ENCODE measurements at places on chromosomes 12 and 14.

DNA sequence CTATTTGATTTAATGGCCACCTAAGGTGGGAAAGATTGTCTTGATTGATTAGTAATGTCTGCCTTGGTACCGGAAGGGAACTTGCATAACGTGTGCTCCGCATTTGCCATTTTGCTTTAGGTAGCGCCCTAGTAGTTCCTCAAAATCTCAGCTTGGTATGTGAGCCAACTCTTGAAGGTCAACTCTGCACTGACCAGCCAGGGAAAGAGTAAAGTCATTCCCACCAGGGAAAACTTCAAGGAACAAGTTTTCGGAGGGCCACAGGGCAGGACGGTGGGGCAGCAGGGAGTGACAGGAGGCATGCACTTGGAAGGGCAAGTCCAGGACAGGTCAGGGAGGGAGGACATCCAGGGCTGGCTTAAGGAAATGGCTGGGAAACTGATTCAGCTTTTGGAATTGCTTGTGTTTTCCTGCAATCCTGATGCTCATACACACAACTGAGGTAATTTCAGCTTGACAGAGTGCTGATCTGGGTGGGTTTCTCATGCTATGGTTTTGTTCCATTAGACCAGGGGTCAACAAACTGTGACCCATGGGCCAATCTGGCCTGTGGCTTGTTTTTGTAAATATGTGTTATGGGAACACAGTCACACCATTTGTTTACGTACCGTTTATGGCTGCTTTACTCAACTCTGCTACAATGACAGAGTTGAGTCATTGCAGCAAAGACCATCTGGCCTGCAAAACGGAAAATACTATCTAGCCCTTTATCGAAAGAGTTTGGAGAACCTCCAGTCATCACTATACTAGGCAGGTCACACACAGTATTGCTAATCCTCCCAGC is 184.5 kb downstream of the RBM19 start:
- DNase-seq, result no peak

GRCh38 chr14:60206837-60207533 is 41.8 kb upstream of the DHRS7 start:
- DNase-seq, result no peak

- no peak for DNase-seq
Measured at GRCh38 chr12:61987173-61987572, 273.0 kb upstream of the USP15 start.

- no peak for DNase-seq
Measured at GRCh38 chr12:87924149-87924548, 105.1 kb downstream of the C12orf50 start.

- no peak for DNase-seq
Measured at GRCh38 chr14:22614240-22614799, 16.2 kb downstream of the ABHD4 start.

- no peak for DNase-seq
Measured at GRCh38 chr14:74459289-74459946, 33.4 kb upstream of the SYNDIG1L start.

GRCh38 chr12:8648576-8649205 is 13.9 kb downstream of the MFAP5 start:
- DNase-seq, result no peak

DNA sequence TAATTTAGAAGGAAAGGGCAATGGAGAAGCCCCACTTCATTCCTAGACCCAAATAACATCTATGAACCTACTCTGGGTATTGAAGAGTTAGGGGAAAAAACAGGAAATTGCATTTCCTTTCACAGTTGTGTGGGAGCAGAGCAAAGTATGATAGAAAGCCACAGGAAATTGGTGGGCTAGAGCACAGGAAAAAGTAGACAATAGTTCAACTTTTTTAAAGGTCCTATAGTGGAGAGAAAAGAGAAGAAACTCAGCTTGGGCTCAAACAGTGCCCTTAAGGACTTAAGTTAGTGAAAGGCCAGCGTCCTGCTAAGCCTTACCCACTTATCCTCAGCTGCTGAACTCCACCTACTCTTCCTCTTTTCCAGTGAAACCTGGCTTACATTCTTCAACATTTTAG is 258.1 kb downstream of the DPY19L2 start:
- no peak for DNase-seq

DNA sequence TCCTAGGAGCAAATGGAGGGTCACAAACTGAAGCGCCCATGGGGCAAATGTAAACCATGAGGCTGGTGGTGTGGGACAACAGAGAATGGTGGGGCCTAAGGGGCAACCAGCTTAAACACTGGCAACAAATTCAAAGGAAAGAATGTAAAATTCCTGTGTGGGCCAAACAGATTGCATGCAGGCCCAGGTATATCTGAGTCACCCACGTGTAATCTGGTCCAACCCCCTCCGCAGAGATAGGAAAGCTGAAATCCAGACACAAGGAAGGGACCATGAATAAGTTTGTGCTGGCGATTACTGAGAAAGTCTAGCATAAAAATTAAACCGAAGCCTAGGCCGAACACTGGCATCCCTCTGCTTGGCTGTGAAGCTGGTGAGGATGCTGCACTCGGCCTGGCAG is 71.6 kb downstream of the ITPK1 start:
- no peak for DNase-seq

DNA sequence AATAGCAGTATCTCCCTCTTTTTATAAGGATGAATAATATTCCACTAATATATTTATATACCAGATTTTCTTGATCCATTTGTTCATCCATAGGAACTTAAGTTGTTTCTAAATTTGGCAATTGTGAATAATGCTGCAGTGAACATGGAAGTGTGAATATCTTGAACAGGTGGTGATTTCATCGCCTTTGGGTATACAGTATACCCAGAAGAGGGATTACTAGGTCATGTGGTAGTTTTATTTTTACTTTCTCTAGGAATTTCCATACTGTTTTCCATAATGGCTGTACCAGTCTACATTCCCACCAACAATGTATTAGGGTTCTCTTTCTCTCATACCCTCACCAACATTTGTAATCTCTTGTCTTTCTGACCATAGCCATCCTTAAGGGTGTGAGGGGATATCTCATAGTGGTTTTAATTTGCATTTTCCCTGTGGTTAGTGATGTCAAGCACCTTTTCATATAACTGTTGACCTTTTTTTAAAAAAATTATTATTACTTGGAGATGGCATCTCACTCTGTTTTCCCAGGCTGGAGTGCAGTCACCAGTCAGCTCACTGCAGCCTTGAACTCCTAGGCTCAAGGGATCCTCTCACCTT is 20.5 kb downstream of the PPHLN1 start:
- DNase-seq, result no peak

DNA sequence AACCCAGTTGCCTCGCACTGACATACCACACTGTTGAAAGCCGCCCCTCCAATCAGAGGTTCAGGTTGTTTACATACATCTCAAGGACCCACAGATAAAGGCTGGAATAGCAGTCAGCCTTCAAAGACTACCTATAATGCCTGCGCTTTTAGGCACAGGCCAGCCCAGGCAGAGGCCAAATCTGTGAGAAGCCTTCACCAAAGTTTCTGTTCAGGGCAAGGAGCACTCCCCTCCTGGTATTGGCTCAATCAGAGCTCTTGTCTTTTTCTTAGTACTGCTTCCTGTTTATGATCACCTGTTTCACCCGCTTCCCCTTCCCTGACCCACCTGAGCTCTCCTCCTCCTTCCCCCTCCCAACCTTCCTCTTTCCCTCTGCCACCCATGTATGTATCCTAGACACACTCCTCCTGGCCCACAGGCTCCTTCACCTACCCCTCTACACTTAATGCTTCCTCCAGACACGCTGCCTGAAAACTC is 34.8 kb downstream of the DUSP16 start:
- no peak for DNase-seq

DNA sequence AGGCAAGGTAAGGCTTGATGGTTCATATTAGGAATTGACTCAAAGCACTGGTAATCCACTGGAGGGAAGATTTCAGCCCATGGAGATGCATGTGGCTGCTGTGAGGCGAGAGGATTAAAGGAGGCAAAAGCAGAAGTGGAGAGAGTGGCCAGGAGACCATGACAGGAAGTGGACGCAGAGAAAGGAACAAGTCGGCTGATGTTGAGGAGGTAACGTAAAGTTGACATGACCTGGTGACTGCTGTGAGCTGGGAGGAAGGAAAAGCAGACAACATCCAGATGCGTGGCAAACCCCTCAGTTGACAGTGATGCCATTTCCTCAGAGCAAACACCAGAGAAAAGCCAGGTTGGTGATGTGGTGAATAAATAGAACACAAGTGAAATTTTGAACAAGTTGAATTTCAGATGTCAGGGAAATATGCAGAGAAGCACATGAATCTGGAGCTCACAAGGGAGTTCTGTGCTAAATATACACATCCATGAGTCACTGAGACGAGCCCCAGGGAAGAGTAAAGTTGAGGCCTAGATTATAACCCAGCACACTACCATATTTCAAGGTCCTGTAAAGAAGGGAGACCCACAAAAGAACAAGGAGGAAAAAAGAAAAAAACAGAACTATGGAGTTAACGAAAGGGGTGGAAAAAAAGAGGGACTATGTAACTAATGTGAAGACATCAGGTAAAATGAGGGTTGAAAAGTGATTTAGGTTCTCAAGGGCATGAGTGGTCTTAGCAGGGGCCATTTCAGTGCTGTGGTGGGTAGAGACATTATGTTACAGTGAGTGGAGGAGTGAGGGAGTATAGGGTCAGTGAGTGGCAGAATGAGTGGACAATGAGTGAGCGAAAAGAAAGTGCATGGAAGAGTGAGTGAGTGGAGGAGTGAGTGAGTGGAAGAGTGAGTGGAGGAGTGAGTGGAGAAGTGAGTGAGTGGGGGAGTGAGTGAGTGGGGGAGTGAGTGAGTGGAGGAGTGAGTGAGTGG is 61.6 kb upstream of the GZMB start:
- no peak for DNase-seq

DNA sequence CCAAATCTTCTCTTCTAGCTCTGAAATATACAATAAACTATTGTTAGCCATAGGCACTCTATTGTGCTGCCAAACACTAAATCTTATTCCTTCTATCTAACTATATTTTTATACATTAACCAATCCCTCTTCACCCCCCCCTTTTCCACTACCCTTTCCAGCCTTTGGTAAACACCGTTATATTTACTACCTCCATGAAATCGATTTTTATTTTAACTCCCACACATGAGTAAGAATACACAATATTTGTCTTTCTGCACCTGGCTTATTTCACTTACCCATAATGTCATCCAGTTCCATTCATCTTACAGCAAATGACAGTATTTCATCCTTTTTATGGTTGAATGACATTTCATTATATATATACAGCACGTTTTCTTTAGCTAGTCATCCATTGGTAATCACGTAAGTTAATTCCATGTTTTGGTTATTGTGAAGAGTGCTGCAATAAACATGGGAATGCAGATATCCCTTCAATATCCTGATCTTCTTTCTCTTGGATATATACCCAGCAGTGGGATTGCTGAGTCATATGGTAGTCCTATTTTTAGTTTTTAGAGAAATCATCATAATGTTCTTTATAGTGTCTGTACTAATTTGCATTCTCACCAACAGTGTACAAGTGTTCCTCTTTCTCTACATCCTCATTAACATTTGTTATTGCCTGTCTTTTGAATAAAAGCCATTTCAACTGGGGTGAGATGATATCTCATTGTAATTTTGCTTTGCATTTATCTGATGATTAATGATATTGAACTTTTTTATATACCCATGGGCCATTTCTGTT is 34.2 kb upstream of the PLBD1 start:
- DNase-seq, result no peak

- no peak for DNase-seq
Measured at GRCh38 chr12:2641207-2641606, 153.6 kb upstream of the FKBP4 start.

- DNase-seq, result no peak
Measured at GRCh38 chr14:66662374-66662773, 154.4 kb downstream of the GPHN start.

DNA sequence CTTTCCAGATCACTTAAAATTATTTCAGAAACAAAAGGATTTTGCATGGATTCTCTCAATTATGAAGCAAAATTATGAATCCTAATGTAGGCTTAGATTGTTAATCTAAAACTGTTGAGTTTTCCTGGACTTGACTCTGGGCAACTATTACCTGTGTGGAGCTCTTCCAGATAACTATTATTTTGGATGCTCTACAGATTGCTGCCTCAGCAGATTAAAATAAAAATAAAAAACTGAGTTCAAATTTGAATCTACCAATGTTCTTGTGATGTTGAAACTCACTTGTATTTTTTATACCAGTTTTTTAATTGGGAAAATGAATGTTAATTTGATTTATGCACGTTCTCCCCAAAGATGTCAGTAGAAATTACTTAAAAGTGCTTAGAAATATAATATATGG is 120.5 kb upstream of the NAV3 start:
- no peak for DNase-seq

DNA sequence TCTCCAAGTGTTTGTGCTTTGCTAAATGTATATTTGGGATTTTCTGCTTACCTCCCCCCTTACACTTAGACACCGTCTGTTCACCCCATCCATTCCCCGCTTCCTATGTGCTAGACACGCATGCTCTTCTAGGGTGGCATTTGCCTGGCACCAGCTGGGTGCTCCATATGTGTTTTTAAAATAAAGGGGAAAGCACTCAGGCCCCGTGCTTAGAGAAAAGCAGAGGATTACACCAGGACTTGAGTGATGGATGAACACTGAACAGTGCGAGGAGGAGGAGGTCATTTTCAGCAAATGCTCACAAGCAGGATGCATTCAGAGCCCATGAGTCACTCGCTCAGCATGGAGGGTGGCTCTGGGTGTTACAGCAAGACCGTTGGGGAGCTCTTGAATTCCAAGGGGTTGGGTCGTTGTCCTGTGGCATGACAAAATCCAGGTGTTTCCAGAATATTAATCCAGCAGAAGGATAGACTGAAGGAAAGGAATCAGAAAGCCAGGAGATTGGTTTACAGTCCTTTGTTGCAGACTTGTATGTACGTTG is 2.9 kb upstream of the BDKRB1 start:
- no peak for DNase-seq

DNA sequence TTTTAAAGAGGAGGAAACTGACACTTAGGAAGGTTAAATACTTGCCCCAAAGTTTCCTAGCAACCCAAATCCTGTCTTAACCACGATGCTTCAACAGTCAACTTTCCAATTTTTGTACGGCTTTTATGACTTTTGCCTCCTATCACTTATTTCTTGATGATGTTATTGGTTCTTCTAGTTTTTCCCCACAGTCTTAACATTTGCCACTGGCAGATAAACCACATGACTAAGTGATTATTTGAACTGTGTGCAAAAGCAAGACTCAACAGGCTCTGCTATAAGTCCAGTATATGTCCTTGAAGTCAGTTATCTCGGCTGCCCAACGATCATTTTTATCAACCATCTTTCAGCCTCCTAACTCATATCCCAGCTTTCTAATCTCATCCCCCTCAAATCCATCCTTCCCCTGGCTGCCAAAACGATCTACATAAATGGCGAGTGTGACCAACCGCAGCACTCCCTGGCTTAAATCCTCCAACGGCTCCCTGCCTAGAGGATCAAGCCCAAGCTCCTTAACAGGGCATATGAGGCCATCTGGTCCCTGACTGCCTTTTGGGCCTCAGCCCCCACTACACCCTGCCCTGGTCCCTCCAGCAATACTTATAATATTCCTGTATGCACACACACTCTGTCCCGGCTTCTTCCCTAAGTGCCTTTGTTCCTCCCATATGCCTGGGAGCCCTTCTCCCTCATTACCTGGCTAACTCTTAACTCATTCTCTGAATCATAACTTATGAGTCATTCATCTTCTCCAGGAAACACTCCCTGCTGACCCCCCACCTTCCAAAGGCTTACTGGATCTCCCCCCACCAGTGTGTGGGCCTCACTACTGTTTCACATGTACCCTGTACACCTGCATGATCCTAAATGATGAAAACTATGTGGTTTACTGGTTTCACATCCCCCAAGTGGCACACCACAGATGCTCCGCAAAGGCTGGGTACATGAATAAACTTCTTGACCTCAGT is 8.8 kb downstream of the VPS37B start:
- DNase-seq, result no peak

- no peak for DNase-seq
Measured at GRCh38 chr14:38592764-38593442, 337.0 kb upstream of the CLEC14A start.

- DNase-seq, result no peak
Measured at GRCh38 chr12:66884091-66884490, 205.2 kb upstream of the GRIP1 start.
